ENCODE measurements at places on chromosomes 6 and 20. TPM values are rescaled to one million over a fixed set of nuclear protein-coding genes. Genes with fewer than 3 reads are reported as not detected.

The CYP24A1 gene
- total RNA-seq: not detected

The TMEM74B gene
- total RNA-seq: not detected

The BTN1A1 gene
- not detected for total RNA-seq

The BPI gene
- not detected for total RNA-seq

The LY6G5B gene
- total RNA-seq: 30.6 TPM

The ADGRF4 gene
- not detected for total RNA-seq

The CST5 gene
- not detected for total RNA-seq

The TREM1 gene
- total RNA-seq: not detected

The RAET1E gene
- total RNA-seq: not detected

The PLG gene
- not detected for total RNA-seq

The PRR18 gene
- not detected for total RNA-seq

The CALHM4 gene
- total RNA-seq: not detected

The ZNF334 gene
- 0.14 TPM for total RNA-seq

The TINAG gene
- not detected for total RNA-seq

The TXNDC5 gene
- total RNA-seq: 7.6 TPM

The ZKSCAN4 gene
- total RNA-seq: 1.4 TPM
